Stromal cell of bone marrow (primary cell): ENCODE measurements at places on chromosomes 6 and 20.

DNA sequence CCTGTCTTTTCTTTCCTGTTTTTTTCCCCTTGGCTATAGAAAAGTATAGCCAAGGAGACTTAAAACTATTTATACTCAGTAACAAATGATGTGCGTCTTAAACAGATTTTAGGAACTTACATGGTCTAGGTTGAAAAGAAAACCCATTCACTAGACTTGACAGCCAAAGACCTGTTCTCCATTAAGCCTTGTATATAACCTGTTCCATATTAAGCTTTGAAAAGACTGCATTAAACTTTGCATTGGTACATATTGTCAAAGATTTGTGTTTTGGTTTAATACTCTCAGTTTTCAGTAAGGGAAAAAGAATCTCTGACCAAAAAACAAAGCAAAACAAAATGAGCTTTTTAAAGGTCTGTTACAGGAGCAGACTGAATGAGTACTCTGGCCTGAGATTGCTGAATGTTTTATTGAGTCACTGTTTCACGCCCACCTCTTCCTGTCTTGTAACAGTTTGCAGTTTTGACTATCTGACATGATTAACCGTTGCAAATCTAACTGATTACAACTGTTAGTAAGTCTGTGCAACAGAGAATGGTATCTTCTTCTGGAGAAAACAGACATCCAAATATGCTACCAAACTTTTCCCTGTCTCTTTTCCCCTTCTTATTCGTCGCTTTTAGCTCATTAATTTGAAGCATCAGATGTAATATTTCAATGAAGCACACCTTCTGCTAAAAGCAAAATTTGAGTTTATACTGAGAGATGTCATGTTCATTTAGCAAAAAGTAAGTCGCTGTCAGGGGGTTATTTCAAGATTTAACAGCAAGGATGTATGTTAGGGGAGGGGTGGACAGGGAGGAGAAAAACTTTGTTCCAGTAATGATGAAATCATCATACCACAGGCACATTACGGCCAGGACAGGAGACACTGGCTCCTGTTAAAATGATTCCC lies 59.1 kb upstream of the SUPT3H start:
- peak; percentile 70 for DNase-seq

DNA sequence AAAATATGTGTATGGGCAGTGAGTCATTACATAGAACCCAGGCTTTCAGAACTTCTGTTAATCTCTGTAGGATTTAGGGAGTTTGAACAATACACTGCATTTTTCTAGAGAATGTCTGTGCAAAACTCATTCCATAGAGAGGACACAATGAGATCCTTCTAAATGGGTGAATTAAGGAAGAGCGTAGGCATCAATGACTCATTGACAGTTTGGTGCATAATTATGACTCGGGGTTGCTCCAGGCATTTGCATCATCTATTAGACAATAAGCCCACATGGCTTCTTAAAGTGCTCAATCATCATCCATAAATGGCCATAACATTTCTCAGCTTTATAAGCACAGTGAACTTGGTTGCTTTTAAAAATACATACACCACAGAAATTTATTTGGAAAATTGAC lies 625.5 kb downstream of the CDH26 start:
- DNase-seq = no peak

DNA sequence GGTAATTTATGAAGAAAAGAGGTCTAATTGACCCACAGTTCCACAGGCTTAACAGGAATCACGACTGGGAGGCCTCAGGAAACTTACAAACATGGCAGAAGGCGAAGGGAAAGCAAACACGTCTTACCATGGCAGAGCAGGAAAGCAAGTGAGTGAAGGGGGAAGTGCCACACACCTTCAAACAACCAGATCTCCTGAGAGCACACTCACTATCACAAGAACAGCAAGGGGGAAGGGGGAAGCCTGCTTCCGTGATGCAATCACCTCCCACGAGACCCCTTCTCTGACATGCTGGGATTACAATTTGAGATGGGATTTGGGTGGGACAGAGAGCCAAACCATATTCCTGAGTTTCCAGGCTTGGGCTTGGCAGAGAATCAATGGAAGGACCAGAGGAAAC lies 124.1 kb upstream of the RAB32 start:
- DNase-seq = no peak

DNA sequence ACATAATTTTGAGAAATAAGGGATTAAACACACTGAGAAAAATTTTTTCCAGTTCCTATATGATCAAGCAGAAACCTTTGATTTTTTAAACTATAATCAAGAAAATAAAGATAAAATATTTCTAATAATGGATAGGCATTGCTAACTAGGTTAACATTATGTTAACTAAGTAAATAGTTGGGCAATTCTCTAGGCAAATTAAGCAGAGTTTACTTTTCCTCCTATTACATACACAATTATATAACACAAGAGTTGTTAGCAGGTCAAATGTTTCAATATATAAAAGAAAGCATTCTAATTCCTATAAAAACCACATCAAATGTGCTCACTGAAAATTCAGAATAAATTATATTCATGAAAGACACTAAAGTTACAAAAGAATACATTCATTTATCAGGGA lies 191.7 kb downstream of the GMDS start:
- DNase-seq = no peak

GRCh38 chr20:1831096-1831495 lies 64.1 kb upstream of the SIRPA start:
- DNase-seq = no peak

DNA sequence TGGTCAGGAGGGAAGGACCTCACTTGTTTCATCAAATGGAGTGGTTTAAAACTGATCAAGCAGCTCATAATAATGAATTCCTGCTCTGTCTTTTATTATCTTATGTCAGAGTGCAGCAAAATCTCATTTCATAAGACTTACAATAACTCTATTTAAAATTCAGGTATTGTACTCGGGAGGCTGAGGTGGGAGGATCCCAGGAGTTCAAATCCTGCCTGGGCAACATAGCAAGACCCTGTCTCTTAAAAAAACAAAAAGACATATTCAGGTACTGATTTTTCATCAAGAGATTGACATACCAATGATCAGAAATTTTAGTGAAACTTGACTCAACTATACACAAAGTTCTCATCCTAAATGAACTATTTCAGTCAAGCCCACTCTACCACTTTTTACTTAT lies 5.6 kb upstream of the DYNLRB1 start:
- no peak for DNase-seq

- no peak for DNase-seq
Measured at GRCh38 chr6:154682633-154683125, 50.5 kb upstream of the SCAF8 start.

DNA sequence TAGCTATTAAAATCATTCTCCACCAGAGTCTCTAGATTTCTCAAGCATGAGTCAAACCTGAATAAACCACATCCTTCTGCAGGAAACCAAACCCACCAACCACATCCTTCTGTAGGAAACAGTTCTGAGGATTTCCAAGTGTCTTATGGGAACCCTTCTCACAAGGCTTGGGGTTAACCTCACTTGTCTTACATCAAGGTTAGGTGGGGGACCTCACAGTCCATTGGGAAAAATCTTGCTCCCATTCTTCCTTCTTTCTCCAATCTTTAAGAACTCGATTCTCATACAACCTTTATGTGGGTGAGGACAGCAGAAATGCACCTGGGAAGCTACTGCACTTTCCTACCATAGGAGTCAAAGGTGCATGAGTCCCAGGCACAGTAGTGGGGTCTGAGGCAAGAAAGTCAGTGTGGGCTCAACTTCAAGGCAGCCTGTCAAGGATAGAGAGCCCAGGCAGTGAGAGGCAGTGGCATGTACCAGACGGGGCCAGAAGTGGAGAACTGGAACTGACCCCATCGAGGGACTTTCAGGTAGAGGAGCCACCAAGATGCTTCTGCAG lies 114.5 kb downstream of the SLC22A3 start:
- DNase-seq = peak; percentile 81

GRCh38 chr6:71220466-71220865 lies 68.1 kb upstream of the OGFRL1 start:
- no peak for DNase-seq

DNA sequence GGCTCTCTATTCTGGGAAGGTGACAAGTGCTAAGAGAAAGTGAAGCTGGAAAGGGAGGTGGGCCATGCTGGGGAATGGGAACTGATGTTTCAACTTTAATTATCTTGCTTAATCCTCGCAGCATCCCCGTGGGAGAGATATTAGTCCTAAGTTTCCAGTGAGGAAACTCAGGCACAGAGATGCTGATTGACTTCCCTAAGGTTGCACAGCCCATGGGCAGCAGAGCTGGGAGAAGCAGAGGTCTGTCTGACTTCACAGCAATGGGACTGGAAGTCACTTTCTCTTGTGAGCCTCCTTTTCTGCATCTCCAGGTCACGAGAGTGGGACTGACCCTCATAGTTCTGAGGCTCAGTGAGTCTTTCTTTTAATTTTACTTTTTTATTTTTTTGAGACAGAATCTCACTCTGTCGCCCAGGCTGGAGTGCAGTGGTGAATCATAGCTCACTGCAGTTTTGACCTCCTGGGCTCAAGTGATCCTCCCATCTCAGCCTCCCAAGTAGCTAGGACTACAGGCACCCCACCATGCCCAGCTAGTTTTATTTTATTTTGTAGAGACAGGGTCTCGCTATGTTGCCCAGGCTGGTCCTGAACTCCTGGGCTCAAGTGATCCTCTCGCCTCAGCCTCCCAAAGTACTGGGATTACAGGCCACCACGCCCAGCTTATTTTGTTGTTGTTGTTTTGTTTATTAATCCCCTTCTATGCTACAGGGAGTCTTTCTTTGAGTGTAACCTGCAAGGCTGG lies 2.6 kb downstream of the RAB44 start:
- no peak for DNase-seq

DNA sequence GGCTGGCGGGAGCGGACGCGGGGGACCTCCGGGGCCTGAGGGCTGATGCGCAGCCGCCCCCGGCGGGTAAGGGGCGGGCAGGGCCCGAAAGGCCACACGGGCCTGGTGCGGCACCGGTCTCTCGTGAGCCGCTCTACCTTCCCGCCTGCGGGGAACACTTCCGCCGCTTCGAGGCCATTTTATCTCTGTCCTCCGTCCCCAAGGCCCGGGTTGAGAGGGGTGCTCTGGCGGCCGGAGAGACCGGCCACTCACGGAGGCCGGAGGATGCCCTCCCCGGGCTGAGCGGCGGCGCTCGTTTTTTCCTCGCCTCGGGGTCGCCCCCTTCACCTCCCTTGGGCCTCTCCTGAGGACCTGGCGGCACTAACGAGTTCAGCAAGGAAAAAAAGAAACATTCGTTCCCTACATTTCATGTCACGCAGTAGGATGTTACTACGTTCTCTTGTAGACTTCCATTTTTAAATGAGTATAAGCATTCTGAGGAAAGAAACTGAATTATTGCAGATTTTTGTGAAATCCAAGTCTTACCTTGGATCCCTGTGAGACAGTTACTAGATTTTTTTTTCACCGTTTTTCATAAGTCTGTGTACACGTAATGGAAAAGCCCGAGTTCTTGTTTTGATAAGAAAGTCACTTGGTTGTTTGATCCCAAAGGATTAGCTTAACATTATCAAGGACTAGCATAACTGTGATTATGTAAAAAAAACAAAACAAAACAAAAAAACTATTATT lies 575 bp downstream of the WTAP start:
- DNase-seq = no peak

GRCh38 chr20:22830138-22830537 lies 205.0 kb upstream of the SSTR4 start:
- no peak for DNase-seq

GRCh38 chr6:79031821-79032590 lies 46.0 kb downstream of the PHIP start:
- peak; percentile 58 for DNase-seq

DNA sequence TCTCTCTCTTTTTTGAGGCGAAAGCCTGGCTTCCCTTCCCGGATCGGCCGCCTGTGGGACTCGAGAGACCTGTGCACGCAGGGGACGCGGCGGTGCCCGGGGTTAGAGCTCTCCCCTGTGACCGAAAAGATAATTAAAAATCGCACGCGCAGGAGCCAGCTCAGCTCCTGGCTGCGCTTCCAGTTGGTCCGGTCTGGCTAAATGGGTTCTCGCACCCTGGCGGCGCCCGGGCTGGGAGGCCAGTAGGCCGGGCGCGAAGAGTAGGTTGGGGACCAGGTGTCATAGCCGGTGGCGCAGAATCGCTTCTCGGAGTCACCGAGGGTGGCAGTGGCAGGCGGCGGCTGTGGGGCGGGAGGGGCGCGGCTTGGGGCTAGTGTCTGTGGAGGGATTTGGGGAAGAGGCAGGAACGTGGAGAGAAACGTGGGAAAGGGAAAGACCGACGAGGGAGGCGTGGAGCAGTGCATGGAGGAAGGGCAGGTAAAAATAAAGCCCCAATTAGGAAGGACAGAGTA lies 41.9 kb upstream of the SUPT3H start:
- no peak for DNase-seq

- DNase-seq = peak; percentile 13
Measured at GRCh38 chr6:34459899-34460593, 5.8 kb upstream of the PACSIN1 start.

- DNase-seq = no peak
Measured at GRCh38 chr6:40391086-40391485, 196.1 kb downstream of the LRFN2 start.

- DNase-seq = no peak
Measured at GRCh38 chr20:19223640-19224039, 11.2 kb downstream of the SLC24A3 start.

GRCh38 chr20:34985461-34986310 lies 30.0 kb downstream of the MYH7B start:
- DNase-seq = no peak

GRCh38 chr6:113172531-113172966 lies 684.6 kb upstream of the MARCKS start:
- DNase-seq = no peak

DNA sequence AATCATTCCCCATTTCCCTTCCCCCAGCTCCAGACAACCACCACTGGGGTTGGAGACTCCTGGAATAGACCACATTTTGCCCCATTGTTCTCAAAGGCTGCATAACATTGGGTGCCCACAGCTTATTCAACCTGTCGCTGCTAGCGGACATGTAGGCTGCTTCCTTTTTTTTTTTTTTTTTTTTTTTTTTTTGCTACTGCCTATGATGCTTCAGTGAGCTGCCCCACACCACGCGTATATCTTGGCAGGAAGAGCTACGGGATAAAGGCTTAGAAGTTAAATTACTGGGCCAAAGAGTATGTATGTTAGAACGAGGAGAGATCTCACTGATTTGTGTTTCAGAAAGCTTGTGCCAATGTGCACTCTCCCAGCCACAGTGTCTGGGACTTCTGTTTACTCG lies 7.0 kb downstream of the LBP start:
- no peak for DNase-seq

DNA sequence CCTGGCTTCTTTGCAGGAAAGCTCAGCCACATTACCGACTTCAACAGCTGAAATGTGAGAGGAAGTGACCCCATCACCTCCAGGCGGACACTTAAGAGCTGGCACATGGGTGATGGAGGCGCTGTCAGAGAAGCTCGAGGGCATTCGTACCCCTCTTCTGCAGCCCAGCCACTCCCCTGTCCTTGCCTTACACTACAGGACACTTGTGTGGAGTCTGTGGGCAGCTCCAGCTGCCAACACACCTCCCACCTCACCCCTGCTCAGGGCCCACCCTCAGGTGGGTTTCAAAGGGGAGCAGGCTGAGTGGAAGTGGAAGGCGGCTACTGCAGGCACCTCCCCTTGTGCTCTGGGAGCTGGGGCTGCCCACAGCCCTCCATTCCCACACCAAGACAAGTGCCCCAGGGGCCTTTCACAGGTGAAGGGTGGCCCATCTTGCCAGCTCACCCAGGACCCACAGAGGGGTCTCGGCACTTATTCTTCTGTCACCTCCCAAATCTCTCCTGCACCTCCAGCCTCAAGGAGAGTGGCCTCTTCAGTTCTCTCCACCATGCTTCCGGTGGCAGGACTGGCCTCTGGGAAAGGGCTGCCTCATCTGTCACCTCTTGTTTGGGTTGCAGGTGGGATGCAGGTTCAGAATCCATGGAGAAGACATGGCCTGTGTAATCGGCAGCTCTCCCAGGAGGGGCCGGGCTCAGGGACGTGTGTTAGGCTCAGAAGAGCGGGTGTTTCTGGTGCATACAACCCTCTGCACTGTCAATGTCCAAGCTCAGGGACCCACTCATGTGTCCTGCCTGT lies 49.8 kb downstream of the IRF4 start:
- no peak for DNase-seq
